Fibroblast of upper back skin (primary cell): ENCODE measurements at places on chromosomes 6 and 20.
A peak's percentile ranks its signal among the peaks of the same experiment; 100 is the strongest.

DNA sequence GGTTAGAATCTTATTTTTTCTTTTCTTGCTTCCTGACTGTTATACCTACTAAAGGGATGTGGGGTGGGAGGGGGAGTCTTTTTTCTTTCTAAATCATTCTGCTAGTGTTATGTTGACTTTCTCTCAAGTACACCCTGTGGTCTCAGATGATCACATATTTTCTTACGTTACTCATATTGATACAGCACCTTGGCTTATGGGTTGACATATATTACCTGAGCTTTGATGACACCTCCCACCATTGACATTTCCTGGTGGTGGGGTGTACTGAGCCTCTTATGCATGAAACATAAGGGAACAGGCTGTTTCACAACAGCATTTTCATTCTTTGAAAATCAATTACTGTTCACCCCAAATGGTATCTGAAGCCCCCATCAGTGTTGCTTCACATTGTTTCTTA, 169.8 kb downstream of the MMS22L start:
- DNase-seq = no peak

DNA sequence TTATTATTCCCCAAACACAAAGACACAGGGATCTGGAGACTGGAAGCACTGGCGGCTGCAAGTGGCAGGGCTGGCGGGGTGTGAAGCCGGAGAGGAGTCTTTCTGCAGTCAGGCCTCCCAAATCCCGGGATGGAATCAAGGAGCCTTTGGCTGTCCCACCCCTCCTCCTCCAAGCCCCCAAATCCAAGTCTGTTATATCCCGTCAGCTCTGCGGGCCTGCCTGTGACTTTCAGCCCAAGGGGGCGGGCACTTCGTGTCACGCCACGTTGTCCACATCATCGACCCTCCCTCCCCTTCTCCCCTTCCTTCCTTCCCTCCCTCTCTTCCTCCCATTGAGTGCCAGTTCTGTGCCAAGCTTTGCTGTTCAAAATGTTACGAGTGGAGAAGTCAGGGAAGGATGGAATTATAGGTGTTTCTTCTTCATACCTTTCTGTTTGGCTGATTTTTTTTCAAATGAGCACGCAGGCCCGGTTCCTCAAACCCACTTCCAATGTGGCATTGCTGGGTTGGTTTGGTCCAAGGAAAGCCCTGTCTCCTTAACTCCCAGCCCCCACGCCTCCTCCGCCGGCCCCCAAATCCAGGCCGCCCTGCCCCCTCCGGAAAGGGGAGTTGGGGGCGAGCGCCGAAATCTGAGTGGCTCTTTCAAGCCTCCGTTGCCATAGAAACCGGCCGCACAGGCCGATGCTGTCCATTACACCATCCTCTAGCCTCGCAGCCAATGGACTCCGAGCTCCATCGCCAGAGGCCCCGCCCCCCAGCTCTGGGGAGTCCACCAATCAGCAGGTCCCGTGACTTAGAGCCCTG, 12.7 kb downstream of the ZCCHC3 start:
- peak; percentile 100 for DNase-seq

- no peak for DNase-seq
These were observed 1.0 kb downstream of the GNRH2 start for GRCh38 chr20:3044336-3044965.

GRCh38 chr6:142045380-142046278, 87.1 kb upstream of the GJE1 start:
- DNase-seq = peak; percentile 61

GRCh38 chr6:89999945-90000825, 105.9 kb downstream of the GJA10 start:
- DNase-seq = no peak

GRCh38 chr6:123849406-123849805, 45.7 kb downstream of the NKAIN2 start:
- DNase-seq = no peak

DNA sequence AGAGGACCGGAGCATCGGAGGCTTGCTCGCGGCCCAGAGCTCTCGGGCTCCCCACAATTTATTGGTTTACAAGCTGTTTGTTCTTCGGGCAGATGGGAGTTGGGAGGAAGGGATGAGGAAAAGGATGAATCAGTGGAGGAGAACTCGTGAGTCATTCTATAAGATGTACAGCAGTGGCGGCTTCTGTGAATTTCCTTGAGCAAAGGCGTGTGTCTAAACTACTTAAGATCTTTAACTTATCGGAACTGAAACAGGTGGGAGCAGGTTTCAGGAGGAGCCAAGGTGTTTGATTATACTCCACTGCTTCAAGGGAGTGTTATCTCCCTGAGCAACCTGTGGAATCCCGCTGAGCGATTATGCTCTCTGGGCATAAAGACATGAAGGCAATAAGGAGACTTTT, 50.5 kb upstream of the IBTK start:
- DNase-seq = peak; percentile 16

DNA sequence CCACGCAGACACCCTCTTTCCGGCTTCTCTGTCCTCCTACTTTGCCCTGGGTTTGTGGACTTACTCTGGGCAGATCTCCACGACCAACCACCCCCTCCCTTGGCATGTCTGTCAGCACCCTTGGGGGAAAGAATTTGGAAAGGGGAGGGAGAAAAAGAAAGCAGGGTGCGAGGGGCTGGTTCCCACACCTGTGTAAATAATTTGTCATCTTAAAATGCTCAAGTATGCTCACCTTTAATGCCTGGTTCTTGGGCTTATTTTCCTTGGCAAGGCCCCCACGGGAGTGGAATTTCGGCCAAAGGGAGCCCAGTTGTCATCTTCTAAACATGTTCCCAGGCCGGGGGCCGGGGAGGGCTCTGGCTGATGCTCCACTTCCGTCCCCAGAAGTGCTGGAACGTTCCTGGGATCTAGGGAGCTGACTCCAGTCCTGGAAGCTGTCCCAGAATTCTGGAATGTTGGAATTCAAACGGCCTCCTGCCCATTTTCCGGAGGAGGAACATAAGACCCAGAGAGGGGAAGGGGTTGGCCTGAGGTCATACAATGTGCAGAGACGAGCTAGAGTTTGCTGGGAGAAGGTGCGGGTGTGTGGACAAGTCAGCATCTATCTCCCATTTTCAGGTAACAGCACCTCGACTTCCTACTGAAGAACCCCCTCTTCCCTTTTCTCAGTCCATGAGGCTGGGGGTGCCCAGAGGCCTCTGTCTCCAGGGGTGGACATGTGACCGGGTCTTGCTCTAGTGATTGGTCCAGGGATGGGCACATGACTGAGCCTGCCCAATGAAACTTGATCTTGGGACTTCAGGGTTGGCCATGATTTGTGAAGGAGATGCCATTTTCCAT, 122.3 kb downstream of the CEBPB start:
- peak; percentile 95 for DNase-seq

GRCh38 chr6:106186714-106187113, 100.6 kb downstream of the PRDM1 start:
- DNase-seq = no peak

- no peak for DNase-seq
These were observed 64.6 kb downstream of the ZC2HC1B start for GRCh38 chr6:143928853-143929252.

- peak; percentile 92 for DNase-seq
These were observed 5.7 kb upstream of the PLN start for GRCh38 chr6:118542184-118542952.
